ENCODE measurements at places on chromosomes 4 and X. TPM values are rescaled to one million over a fixed set of nuclear protein-coding genes. Genes with fewer than 3 reads are reported as not detected.

The CTAG1B gene
- not detected for total RNA-seq

The NUDT10 gene
- 0.34 TPM for total RNA-seq

The FDCSP gene
- total RNA-seq = not detected

The LRIT3 gene
- under 0.01 TPM for total RNA-seq

Measured in nasal cavity respiratory epithelium epithelial cell of viscerocranial mucosa (primary cell).